IMR-90 (cell line): ENCODE measurements at places on chromosomes 12 and 14.
A peak's percentile ranks its signal among the peaks of the same experiment; 100 is the strongest.

DNA sequence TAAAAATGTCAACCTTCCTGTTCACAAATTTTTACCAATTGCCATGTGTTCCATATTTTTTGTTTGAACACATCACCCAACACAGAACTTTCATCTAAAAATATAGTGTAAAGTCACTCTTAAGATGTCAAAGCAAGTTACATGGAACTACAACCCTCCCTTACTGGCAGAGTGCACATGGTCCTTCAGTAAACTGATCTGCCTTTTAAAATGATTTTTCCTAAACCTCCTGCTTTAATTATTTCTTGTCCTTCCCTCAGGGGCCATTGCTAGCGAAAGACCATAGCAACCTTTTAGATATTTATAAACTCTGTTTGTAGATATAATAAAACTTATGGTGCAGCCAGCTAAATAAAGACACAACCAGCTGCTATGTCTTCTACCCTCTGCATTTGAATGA lies 255.2 kb upstream of the FAR2 start:
- DNase-seq: no peak

DNA sequence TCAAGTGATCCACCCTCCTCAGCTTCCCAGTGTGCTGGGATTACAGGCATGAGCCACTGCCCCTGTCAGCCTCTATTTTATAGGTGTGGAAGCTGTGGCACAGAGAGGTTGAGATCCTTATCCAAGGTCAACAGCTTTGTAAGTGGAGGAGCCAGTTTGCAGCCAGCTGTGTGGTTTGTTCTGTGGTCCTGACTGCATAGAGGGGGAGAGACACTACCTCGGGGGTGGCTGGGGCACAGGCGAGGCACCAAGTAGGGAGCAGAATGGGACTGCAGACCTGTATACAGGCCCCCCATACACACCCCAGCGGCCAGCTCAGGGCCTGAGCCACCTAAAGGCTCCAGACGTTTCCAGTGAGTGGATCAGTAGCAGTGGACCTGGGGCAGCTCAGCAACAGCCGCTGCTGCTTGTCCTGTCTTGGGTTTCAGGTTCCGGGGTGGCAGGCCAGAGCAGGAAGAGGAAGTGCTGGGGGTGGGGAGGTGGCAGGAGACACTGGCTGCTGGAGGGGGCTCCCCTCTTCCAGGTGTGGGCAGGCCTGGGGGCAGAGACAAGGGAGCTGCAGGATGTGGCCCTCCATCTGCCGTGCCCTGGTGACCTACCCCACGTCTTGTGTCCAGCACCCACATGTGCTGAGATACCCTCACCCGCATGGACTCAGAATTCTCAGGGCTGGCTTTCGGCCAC lies 11.0 kb downstream of the ORAI1 start:
- DNase-seq: no peak

- no peak for DNase-seq
These were observed 3.6 kb downstream of the NXPH4 start for GRCh38 chr12:57219993-57220754.

DNA sequence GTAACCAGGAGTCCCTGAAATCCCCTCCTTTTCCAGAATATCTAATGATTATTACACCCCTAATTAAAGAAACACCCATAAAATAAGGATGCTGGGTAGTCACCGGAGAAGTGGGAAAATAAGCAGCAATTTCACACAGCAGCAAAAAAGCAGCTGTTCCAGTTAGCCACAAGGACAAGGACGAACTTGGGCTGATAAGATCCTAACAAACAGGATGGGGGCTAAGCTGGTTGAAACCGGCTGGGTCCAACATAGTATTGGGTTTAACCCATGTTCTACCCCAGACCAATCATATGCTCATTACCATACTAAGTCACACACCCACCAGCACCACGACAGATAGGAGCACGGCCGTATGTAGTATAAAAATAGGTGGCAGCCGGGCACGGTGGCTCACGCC lies 100.7 kb downstream of the RPL10L start:
- DNase-seq: no peak

- peak; percentile 80 for DNase-seq
These were observed 9.1 kb upstream of the DDX47 start for GRCh38 chr12:12804011-12804410.

DNA sequence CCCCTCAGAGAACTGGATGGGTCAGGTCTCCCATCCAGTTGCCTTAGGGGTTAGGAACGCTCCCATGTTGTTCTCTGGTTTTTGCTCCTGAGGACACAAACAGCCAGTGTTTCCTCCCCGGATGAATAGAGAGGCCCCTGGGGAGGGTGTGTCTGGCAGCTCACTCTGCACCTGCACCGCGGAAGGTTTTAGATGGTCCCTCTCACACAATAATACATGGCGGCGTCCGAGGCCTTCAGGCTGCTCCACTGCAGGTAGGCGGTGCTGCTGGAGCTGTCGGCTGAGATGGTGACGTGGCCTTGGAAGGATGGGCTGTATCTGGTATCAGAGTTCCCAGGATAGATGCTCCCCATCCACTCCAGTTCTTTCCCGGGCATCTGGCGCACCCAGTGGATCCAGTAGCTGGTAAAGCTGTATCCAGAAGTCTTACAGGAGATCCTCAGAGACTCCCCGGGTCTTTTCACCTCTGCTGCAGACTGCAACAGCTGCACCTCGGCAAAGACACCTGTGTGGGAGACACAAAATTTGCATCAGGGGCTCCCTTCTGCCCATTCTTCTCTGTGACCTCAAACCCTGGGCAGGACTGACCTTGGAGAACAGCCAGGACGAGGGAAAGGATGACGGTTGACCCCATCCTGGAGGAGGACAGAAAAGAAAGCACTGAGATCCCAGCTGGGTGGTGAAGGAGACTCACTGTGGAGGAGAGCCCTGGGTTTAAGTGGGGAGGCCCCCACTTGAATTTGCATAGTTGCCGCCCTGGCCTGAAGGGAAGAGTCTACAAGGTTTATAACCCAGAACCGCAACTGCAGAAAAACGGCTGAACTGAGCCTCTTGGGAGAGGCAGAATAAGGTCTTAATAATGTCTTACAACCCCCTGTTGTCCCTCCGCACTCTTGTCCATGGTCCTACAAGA lies 1324.8 kb downstream of the TMEM121 start:
- DNase-seq: no peak

- DNase-seq: no peak
These were observed 25.5 kb downstream of the ZC2HC1C start for GRCh38 chr14:75094896-75095295.

GRCh38 chr12:29228474-29229157 lies 79.5 kb downstream of the FAR2 start:
- DNase-seq: no peak

- DNase-seq: no peak
These were observed 262.7 kb upstream of the ALG10B start for GRCh38 chr12:38053655-38054464.

DNA sequence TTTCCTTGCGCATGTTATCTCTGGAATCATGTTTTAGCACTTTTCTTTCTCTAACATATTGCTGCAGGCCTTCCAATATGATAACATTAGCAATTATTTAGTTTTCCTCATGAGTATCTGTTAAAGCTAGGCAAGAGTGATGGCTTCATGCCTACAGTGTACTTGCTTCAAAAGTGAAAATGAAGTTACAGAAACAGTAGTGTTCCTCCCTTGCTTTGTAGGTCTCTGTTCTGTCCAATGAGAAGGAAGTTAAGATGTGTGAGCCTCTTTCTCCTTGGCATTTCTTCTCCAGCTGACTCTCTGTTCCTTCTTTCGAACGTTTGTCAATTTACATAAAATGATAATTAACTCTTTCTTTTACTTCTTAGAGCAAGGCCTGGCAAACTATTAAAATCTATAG lies 22.2 kb downstream of the LRRIQ1 start:
- DNase-seq: no peak

- DNase-seq: peak; percentile 80
These were observed 18.8 kb upstream of the NR4A1 start for GRCh38 chr12:52032446-52032803.

- DNase-seq: no peak
These were observed 21.1 kb downstream of the PLEKHG3 start for GRCh38 chr14:64725261-64725815.

- DNase-seq: no peak
These were observed 42.6 kb downstream of the NELL2 start for GRCh38 chr12:44833561-44833960.

DNA sequence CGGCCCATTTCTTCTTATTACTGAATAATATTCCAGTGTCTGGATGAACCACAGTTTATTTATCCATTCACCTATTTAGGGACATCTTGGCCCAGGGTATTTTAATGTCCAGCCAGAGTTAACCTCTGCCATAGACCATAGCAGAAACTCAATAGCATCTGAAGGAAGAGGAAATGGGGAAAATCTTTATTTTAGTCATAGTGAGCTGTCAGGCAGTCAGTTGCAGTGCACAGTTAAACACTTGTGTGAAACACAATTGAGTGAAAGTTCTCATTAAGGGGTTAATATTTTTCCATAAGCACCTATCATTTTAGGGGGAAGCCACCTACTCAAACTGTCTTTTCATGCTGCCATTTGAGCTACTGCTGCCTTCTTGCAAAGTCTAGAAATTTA lies 197.3 kb upstream of the PPFIA2 start:
- DNase-seq: no peak

DNA sequence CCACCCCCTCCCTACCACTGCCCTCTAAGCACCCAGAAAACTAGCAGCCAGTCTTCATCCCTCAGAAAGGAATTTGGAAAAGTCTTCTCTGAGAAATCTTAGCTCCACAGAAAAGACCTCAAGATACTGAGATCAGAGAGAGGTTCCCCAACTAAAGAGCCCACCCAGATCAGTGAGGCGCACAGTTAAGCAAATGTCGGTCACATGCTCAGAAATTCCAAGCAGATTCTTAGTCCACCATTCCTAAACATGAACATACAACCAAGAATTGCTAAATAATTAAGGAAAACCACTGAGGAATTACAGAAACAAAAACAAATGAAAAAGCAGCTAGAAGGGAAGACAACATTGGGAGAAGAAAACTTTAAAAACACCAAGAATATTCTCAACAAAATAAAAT lies 32.3 kb downstream of the MED13L start:
- no peak for DNase-seq

DNA sequence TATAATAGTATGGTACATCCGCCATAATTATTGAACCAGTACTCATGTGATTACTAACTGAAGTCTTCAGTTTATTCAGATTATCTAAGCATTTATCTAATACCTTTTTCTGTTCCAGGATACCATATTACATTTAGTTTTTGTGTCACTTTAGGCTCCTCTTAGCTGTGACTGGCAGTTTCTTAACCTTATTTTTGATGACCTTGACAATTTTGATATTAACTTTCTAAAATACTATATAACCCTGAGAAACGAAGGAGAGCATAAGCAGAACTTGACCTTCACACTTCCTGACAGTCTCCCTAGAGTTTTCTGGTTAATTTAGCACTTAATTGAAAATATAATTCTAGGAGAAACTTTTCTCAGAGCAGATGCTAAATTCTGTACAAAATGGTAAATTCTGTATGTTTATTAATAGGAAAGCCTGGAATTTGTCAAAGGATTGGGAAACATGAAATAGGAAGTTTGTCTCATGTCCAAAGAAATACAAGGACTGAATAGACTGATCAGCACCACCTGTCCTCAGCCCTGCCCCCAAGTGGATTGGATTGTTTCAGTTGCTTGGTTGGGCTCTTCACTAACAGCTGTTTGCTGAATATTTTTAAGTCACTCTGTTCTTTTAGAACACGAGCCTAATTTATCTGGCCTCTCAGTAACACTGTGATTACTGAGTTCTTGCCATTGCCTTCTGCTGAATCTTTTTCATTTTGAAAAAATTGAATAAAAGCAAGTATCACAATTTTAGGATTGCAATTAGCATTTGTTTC lies 6.0 kb downstream of the BICDL1 start:
- DNase-seq: no peak

DNA sequence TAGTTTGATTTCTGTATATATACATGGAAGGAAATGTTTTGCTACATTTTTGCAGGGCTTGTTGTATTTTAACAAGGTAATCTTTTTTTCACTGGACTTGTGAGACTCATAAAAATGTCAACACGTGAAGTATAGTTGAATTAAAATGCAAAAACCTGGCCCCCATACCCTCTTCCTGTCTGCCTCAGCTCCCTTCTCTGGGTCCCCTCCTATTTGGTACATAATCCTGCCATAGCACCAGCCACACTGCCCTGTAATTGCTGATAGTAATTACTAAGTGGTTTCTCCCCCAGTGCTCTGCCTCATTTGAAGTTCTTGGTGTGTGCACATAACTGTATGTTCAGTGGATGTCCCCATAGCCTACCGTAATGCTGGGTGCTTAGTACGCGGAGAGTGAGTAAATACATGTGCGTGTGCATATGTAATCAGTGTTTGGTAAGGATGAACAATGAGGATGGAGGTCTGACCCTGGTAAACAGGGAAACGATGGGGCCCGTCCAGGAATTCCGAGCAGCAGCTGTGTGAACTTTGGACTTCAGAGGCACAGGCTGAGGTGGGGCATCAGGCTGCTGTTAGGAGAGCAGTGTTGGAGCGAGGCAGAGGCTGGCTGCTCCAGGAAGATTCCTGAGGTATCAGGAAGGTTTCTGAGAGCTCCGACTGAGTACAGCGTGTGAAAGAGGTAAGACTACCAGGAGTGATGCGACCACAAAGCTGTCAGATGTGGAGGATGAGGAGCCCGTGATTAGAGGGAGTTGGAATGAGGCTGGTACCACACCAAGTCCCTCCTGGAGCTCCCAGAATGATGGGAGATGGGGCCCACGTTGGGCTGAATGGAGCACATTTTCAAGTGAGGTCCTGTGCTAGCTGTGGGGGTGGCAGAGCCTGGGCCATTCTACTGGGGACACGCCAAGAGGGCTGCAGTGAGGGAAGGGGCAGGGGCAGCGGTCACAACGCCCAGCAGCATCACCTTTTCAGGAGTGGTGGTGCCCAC lies 106.8 kb downstream of the PELI2 start:
- no peak for DNase-seq

DNA sequence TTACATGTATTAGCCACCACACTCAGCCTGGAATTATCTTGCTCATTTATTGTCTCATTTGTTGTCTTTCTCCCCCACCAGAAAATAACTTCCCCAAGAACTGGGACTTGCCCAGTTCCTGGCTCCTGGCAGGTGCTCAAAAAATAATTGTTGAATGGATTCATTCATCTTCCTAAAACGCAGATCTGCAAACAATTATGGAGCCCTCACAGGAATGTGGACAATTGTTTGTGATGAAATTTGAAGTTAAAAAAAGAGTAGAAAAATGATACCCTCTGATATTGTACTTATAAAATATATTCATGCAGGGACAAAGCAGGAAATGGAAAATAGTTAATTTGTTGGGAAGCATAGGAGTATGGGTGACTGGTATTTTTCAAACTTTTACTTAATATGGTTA lies 60.7 kb upstream of the MAP1LC3B2 start:
- DNase-seq: no peak

GRCh38 chr12:118611295-118611694 lies 234.9 kb downstream of the SUDS3 start:
- no peak for DNase-seq

DNA sequence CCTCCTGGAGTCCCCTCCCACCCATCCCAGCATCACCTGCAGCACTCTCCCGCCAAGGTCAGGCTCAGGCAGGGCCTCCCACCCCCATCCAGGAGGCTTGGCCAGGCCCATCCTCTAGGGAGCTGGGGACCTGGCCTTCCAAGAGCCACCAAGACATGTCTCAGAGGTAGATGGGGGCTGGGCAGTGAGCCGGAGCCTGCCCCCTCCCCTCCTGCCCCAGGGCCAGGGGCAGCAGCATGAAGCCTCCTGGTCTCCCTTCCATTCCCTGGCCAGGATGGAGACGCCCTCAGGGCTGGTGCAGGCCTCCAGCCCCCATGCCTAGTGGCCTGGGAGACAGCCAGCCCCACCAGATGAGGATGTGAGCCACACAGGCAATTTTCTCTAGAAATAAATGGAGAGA lies 69.3 kb upstream of the C14orf180 start:
- DNase-seq: no peak
